ENCODE measurements at places on chromosomes 13 and 19. TPM values are rescaled to one million over a fixed set of nuclear protein-coding genes. Genes with fewer than 3 reads are reported as not detected.

- no peak for DNase-seq
These were observed 292.3 kb upstream of the SPRY2 start for GRCh38 chr13:80633251-80633650.

Gene ZNF625
- 0.41 TPM for polyA plus RNA-seq

Gene LHFPL6
- polyA plus RNA-seq = 0.42 TPM

GRCh38 chr19:13029893-13030292 is 34.6 kb downstream of the NFIX start:
- DNase-seq = no peak

GRCh38 chr13:45048890-45049407 is 59.6 kb downstream of the GPALPP1 start:
- no peak for DNase-seq

DNA sequence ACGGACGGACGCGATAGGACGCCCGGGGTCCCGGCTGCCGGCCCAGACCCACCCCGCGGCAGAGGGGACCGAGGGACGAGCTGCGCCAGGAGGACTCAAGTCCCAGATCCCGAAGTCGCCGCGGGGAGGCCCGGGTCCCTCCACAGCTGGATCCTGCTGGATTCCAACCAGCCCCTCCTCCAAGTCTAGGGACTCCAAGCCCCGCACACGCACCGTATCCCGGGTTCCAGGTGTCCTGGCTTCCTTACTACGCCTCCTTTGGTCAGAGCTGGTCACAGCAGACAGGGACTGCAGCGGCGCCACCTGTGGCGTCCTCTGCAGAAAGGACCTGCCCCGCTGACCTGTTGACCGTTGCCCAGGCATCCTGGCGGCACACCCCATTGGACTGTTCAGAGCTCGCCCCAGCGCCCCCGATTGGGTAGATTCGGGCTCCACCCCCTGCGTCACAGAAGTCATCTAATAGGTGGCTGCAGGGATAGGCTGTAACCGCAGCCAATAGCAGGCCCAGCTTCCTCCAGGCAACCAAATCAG is 29.0 kb upstream of the ZNF709 start:
- no peak for DNase-seq

Gene CNN1
- not detected for polyA plus RNA-seq

Gene ZNF543
- polyA plus RNA-seq = 4.3 TPM

Gene ZNF304
- 1.9 TPM for polyA plus RNA-seq

Gene CLC
- polyA plus RNA-seq = not detected

Gene BRME1
- not detected for polyA plus RNA-seq

DNA sequence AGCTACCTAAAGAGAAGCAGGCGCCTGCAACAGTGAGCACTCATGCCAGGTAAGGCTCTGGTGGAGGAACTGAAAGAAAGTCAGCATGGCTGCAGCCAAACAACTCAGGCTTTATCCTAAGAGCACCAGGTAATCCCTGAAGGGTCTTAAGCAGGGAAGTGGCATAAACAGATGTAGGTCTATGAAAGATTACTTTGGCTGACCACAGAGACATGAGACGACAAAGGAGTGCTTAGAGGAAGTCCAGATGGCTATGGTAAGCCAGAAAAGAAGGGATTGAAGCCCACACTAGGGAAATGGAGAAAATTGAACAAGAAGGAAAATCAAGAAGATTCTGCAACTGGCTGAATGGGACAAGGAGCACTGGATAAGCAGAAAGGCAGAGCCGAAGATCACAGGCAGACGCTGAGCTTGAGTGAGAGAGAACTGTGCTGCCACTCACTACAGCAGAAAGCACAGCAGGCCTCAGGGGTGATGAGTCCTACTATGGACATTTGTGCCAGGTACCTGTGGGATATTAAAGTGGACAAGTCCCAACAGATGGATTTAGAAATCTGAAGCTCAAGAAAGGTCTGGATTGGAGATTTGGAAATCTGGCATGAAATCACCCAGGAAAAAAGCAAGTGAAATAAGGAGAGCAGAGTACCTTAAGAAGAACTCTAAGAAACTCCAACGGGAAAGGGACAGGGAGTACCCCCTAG is 4.2 kb downstream of the RCBTB1 start:
- no peak for DNase-seq
